ENCODE measurements at places on chromosomes 2 and 18.

DNA sequence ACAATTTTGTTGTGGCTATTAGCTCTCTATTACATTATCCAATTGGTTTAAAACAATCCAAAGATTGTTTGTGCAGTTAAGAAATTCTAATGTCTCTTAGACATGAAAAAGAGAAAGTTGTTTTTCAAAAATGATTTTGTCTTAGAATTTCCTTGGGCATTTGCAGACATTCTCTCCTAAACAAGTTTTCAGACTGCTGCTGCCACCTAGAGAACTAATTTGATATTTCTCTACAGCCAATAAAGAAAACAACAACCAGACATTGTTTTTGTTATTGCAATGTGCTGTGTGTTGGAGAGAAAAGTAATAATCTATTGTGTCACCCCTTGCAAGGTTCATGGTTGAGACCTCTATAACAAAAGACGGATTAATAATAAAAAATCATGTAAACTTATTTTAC is 119.0 kb upstream of the SYT4 start:
- DNase-seq, result no peak

DNA sequence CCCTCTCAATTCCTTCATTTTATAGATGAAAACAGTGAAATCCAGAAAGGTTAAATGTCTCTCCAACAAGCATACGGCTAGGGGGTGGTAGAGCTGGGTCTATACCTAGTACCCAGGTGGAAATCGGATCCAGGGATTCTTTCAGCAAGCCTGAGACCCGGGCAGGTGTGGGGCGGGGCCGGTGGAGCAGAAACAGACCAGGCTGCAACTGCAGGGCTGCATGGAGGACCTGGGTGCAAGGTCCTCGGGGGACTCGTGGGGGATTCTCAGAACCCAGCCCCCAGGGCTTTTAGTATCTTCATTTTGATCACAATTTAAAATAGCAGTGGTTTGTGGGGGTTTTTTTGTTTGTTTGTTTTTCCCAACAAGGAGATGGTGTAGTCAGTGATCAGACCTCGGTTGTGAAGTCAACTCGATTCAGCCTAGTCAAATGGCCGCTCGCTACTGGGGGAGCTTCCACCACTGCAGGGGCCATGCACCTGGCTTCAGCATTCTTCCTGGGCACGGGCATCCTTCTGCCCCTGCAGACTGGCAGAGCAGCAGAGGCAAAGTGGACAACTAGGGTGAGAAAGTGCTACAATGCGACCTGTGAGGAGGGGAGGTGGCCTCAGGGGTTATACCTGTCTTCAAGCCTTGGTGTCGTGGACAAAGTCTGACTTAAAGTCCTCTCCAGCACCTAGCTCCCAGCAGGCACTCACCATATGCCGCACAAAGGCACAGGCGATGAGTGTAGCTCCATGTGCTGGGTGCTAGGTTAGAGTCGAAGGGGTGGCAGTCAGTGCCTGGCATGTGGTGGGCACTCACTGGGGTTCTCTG is 46.3 kb downstream of the GORASP2 start:
- DNase-seq, result no peak

DNA sequence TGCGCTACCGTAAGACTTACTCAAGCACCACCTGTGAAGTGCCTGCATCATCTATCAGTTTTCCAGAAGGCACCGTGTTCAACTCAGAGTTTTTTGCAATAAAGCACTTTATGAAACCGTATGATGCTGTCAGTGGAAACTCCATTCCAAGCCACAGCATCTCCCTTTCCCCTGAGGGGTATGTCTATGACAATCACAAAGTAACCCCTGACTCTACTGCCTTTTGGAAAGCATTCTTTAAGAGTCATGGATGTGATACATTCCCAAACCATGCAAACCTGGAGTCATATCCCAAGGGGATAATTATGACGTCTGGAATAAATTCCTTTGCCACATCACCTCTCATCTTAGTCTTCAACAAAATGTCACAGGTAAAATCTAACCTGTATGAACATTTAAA is 39.2 kb downstream of the UNC50 start:
- DNase-seq, result no peak

GRCh38 chr2:214293593-214293992 is 117.3 kb upstream of the VWC2L start:
- DNase-seq, result no peak

GRCh38 chr18:46407486-46408166 is 249.4 kb downstream of the LOXHD1 start:
- no peak for DNase-seq

- no peak for DNase-seq
These were observed 15.5 kb downstream of the CCNT2 start for GRCh38 chr2:134934150-134934549.

GRCh38 chr2:2226326-2226725 is 104.7 kb downstream of the MYT1L start:
- no peak for DNase-seq

DNA sequence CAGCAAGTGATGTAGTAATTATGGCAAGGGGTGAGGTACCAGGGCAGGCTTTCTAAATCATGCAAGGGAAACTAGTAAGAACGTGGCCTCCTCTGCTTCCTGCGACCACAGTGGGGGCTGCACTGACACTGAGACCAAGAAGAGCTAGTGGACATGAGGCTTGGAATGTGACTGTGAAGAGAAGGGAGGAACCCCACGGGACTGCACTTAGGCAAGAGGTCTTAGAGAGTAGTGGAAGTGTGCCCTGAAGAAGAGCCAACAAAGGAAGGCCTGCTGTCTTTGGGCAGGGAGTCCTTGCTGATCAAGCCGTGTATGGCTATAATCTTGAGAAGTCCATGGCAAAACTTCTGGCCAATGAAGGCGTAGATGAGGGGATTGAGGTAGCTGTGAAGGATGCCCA is 8.9 kb upstream of the RUFY4 start:
- DNase-seq, result no peak

- no peak for DNase-seq
These were observed 20.2 kb downstream of the INPP4A start for GRCh38 chr2:98464772-98465310.

- DNase-seq, result no peak
These were observed 345.7 kb upstream of the SPRED2 start for GRCh38 chr2:65778137-65778536.

DNA sequence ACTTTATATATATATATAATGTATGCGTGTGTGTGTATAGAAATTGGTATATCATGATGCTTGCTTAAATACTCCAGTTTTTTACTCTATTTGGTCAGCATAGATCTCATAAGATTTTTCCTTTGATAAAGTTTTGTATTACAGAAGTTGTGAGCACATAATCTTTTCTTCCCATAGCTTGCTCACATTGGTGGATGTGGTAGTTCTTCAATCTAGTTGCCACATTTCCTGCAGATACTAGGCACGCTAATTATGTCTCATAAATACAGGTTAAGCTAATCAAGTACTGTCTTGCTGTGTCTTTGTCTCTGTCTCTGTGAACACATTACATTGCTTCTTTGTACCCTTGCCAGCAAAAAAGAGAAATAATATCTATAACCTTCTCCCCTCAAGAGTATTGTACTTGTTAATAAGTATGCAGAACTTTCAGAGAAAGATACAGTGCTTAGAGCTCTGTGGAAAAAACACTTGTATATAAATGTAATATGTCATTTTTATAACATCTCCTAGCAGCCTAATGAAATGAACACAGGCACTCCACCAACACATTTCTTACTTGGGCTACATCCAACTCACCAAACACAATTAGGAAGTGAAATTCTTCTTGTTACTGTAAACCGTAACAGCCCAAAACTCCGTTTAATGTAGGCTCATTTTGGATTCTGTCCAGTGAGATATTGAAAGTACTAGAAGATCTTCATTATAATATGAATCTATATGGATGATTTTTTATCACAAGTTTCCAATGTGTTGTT is 306.7 kb upstream of the SLC8A1 start:
- no peak for DNase-seq

- DNase-seq, result no peak
These were observed 4.5 kb downstream of the STK17B start for GRCh38 chr2:196166876-196167275.

- no peak for DNase-seq
These were observed 200.9 kb upstream of the FN1 start for GRCh38 chr2:215636816-215637215.

GRCh38 chr18:13619505-13620205 is 106.7 kb downstream of the FAM210A start:
- no peak for DNase-seq

GRCh38 chr2:204331180-204331579 is 214.1 kb upstream of the PARD3B start:
- DNase-seq, result no peak

GRCh38 chr2:172427990-172428831 is 825 bp downstream of the ITGA6 start:
- no peak for DNase-seq

DNA sequence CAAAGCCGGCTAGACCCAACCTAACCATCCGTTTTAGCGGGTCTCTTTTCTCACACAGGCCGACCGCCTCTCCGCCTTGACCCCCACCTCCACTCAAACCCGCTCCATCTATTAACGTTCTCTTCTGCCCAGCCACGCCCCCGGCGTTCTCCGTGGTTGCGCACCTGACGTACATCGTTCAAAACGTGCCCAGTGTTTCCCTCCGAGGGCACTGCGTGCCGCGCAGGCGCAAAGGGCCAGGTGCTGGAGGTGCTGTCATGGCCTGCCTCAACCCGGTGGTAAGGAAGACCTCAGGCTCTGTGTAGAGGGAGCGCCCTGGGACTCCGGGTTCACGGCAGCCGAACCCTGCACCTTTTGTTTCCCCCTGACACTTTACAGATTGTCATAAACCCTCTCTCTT is at the start of gene GTF2A1L:
Gene GTF2A1L (plus strand): TSS at position 239 of the 400 bp plus-strand sequence. CDS start 19 bp downstream, at position 258.
- no peak for DNase-seq

GRCh38 chr2:189870381-189871085 is 86.3 kb downstream of the PMS1 start:
- DNase-seq, result no peak

Measured in stimulated activated CD8-positive, alpha-beta memory T cell treated with anti-CD3 and anti-CD28 coated beads, Interleukin-7, amount 100 ng/mL, for 24 hours (primary cell).